Progenitor cell of endocrine pancreas (in vitro differentiated cells): ENCODE measurements at places on chromosomes 12 and 14. TPM values are rescaled to one million over a fixed set of nuclear protein-coding genes. Genes with fewer than 3 reads are reported as not detected.

- no peak for DNase-seq
These were observed 192.2 kb downstream of the TMTC3 start for GRCh38 chr12:88334271-88334670.

DNA sequence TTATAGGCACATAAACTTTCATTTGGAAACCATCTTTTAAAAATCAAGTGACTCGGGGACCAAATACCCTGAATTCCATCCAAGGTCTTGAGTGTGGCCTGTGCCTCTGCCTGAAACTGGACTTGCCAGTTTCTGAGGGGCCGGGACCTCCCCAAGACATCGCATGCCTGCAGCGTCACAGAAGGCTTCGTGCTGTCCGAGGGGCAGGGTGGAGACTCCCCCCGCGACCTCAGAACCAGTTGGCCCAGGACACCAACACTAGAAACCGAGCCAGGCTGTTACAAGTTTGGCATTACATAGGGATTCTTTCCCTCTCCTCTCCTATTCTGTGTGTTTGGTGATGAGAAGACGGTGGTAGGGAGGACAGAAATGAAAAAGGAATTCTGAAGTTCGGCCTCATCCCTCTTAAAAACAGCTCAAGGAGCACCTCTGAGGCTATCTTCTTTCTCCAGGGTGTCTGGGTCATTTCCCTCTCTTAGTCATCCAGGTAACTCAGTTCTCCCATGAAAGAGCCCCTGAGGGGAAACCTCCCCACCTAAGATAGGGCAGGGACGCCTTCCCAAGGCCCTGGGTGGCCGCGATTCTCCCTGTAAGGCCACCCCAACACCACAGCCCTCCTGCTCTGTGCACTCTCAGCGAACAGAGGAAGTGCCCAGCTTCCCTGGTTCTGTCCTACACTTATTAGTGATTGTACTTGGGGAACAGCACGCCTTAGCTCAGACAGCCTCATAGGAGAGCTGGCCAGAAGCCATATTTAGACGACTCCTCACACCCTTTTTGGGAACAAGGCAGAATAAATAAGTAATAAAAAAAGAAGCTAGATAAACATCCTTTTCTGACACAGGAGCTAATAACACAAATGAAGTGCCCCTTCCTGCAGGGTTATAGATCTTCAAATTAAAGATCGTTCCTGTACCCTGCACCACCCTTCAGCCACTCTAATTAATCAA, 93.8 kb downstream of the BCL11B start:
- no peak for DNase-seq

TPPP2 gene
- 0.84 TPM in 1 of 2 replicates, not detected in the other for total RNA-seq

- no peak for DNase-seq
These were observed 6.1 kb downstream of the ASB8 start for GRCh38 chr12:48151103-48151771.

- DNase-seq, result no peak
These were observed 8.5 kb upstream of the NGDN start for GRCh38 chr14:23460960-23461359.

GRCh38 chr14:95691591-95691990, 5.4 kb downstream of the TCL1B start:
- no peak for DNase-seq

SPATS2 gene
- 84.4 and 87.1 TPM in 2 replicates for total RNA-seq

PLA2G1B gene
- 0.60 TPM in 1 of 2 replicates, not detected in the other for total RNA-seq

GRCh38 chr14:93965946-93966474, 10.4 kb downstream of the ASB2 start:
- DNase-seq, result no peak

- no peak for DNase-seq
These were observed 1510.3 kb upstream of the SEL1L start for GRCh38 chr14:83044001-83044400.

CD163L1 gene
- 1.1 TPM in 2 replicates for total RNA-seq

DNA sequence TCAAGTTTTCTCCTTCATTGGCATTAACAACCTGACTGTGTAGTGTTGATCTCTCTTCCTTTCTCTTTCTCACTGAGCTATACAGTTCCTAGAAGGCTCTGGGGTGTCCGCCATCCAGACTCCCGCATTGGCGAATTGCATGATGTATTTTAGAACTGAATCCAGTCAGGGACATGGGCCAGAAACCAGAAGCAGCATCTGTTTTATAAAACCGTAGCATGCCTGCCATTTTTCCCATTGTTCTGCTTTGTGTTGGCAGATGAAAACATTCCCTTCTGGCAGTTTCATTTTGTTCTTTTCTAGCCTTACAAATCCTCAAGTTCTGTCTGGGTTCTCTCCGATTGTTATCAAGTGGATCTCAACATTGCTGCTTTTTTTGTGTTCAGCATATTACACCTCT, 268.3 kb upstream of the SEL1L start:
- no peak for DNase-seq

DNA sequence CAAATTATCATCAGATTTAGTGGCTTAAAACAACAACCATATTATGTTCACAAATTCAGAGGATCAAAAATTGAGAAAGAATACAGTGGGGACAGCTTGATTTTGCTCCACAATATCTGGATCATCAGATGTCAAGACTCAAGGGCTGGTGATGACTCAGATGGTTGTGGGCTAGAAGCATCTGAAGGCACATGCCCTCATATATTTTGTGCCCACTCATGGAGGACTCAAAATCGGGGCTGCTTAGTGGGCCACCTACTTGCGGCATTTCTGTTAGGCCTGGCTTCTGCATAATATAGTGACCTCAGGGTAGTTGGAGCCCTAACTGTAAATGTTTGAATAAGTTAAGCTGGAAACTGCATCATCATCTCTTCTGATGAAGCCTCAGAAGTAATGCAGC, 584.5 kb downstream of the SLC16A7 start:
- DNase-seq, result no peak

DNA sequence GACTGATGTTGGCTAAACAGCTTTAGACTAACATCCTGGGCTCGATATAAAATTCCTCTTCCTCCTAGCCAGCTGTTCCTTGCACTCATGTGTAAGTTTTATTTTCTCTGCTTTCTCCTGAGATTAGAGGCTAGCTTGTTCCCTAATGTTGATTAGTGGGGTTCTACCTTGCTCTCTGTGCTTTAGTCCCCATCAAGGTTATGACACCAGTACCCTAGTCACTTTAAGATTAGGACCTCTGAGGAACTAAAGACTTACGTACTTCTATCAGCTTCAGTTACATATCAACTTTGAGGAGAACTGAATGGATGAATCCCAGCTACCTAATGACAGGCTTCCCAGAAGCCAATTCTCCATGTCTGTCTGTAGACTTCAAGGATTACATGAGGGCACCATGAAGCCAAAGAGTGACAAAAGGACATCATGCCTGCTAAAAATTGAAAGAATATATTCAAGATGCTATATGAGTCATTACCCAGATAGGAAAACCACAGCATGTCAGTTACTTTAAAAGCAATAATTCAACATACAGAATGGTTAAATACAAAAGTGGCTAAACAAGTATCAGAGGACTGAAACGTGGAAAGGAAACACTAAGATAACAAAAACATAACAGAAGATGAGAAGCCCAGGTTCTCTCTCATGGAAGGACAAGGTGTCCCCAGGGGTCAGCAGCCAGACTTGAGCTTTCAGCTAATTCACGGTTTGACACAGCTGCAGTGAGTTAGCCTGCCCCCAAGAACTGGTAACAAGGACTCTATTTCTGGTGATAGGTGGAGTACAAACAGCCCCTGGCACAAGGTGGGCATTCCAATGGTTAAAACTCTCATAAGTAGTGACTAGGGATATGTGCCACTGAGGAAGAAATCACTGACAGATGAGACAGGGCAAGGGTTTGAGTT, 20.4 kb downstream of the ADAM20 start:
- DNase-seq, result no peak

DNA sequence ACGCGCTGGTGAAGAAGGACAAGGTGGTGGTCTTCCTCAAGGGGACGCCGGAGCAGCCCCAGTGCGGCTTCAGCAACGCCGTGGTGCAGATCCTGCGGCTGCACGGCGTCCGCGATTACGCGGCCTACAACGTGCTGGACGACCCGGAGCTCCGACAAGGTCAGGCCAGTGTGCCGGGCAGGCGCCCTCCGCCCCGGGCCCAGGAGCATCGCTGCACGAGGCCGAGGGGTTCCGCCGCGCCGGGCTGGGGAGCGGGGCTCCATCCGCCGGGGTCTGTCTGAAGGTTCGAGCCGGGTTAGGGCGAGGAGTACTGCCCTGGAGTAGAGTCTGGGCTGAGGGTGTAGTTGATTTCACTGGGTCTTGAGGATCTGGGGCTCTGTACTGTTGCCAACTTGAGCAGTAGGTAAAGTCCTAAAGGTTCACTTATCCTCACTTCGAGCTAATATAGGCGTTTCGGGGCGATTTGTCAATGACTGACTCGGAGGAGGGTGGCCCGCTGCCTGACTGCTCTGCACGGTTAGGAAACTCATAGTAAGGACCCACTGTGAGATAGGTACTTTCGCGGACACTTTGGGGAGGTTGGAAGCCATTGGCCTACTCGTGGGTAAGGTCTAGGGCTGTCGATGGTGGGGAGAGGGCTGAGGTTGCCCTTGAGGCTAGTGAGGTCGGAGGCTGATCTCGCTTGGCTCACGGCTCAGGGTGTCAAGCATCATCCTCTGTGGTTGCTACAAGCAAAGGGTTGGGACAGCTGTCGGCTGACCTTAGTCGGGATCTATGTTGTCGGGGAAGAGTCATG, 574 bp downstream of the GLRX5 start:
- DNase-seq, result no peak

PLEKHA5 gene
- 195 and 232 TPM in 2 replicates for total RNA-seq

GRCh38 chr12:24072302-24072701, 122.8 kb upstream of the SOX5 start:
- no peak for DNase-seq

DNA sequence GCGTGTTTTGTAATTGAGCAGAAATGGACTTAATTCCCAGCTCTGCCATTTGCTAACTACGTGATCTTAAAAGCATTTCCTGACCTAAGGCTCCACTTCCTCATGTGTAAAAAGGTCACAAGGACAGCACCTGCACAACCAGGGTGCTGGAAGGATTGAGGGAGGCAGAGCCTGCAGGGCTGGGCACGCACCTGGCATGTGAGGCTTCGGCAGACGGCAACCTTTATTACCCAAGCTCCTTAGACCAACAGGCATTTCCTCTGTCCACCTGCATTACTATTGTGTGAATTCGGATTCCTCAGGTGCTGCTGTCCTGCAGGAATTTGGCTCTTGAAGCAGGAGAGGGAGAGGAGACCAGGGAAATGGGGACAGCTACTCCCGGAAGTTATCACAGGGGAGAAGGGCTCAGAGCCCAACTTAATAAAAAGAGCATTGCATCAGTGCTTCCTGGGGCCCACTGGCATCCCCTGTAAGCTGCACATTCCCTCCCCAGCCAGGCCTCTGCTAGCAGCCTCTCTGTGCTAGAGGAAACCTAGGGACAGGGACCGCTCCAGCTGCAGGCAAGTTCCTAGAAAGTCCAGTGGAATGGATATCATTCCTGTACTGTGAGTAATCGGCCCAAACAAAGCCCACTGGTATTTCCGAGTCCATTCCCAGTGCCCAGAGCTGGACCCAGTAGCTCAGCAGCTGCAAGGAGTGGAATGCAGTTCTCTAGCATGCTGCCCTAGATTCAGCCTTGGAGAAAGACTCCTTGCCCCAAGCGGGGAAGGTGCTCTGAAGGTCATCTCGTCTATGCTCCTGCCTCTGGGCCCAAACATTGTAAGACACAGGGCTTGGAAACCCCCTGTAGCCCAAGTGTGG, 157.1 kb upstream of the CCND2 start:
- no peak for DNase-seq

- no peak for DNase-seq
These were observed 73.2 kb downstream of the MYRFL start for GRCh38 chr12:69898236-69898635.

DNA sequence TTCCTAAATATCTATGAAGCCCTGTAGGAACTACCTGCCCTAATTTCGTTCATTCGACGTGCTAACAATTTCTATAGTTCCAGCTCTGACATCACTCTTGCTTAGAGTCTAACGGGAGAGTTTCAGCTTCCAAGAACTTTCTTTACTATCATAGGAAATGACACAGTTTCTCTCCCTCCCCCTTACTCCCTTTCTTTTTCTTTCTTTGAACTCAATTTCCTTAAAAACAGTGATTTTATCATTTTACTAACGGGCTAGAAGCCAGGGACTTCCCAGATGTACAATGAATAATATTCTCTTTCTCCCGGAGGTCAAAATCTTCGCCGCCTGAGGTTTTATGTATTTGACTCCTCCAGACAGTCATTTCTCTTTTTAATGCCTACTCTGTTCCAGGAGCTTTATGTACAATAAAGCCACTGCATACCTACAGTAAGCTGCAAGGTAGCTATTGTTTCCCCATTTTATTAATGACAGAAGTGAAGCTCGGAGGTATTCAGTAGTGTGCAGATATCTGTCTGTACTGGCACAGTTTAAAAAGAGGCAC, 15.7 kb downstream of the SMCO2 start:
- DNase-seq, result no peak

- DNase-seq, result no peak
These were observed 266.8 kb downstream of the ADAMTS20 start for GRCh38 chr12:43285159-43285598.

HOXC6 gene
- total RNA-seq, result 0.17 and 0.27 TPM in 2 replicates

IAPP gene
- total RNA-seq, result 0.24 TPM in 1 of 2 replicates, not detected in the other

- no peak for DNase-seq
These were observed 41.5 kb downstream of the FAM186A start for GRCh38 chr12:50354908-50355307.

- no peak for DNase-seq
These were observed 5.7 kb downstream of the PAWR start for GRCh38 chr12:79685068-79685467.

DAO gene
- total RNA-seq, result not detected in 2 replicates

BEST3 gene
- not detected in 2 replicates for total RNA-seq

EEA1 gene
- total RNA-seq, result 19.5 and 19.6 TPM in 2 replicates

OTOGL gene
- total RNA-seq, result 0.11 and 0.31 TPM in 2 replicates

- DNase-seq, result no peak
These were observed 630 bp downstream of the ALDH1L2 start for GRCh38 chr12:105083551-105084105.

- no peak for DNase-seq
These were observed 12.9 kb downstream of the MMP14 start for GRCh38 chr14:22849212-22849819.

DNA sequence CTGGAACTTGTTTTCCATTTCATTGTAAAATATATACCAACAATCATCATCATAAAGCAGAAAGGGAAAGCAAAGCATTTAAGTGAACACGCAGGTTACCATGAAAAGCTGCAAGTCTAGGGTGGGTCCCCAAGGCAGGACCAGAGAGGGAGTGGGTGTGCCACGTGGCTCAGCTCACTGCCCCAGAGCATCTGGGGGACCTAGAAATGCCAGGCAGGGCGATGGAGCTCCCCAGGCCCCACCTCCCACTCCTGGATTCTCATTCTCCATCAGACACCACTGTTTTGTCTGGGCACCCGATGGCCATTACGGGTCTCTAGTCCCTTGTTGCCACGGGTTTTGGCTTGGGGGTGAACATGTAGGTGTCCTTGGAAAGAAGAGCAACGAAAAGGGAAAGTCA, 34.7 kb downstream of the BCL11B start:
- DNase-seq, result no peak

DNA sequence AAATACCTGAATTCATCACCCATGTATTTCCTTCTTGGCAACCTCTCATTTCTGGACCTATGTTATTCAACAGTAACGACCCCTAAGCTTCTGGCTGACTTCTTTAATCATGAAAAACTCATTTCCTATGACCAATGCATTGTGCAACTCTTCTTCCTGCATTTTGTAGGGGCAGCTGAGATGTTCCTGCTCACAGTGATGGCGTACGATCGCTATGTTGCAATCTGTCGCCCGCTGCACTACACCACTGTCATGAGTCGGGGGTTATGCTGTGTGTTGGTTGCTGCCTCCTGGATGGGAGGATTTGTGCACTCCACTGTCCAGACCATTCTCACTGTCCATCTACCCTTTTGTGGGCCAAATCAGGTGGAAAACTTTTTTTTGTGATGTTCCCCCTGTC, 356 bp downstream of the OR4Q2 start:
- no peak for DNase-seq

GRCh38 chr12:52924764-52925716, 20.2 kb upstream of the KRT8 start:
- DNase-seq, result no peak
